Activated T-helper 17 cell treated with anti-CD3 and anti-CD28 coated beads, Interleukin-2, amount 50 U/mL, for 72 hours (primary cell): ENCODE measurements at places on chromosomes 3 and 15. TPM values are rescaled to one million over a fixed set of nuclear protein-coding genes. Genes with fewer than 3 reads are reported as not detected.

Gene GP5
- 1.4 TPM for total RNA-seq

Gene AP3B2
- total RNA-seq = 0.41 TPM

Gene IQCF5
- total RNA-seq = not detected

Gene PARP15
- total RNA-seq = 15.0 TPM

Gene ESYT3
- total RNA-seq = 0.37 TPM

Gene THRB
- total RNA-seq = not detected

Gene SFMBT1
- total RNA-seq = 26.1 TPM

Gene HRG
- not detected for total RNA-seq

Gene GUCA1C
- not detected for total RNA-seq

Gene GALNT15
- total RNA-seq = 0.22 TPM

Gene TRPM1
- total RNA-seq = not detected

Gene ANKRD63
- total RNA-seq = not detected

Gene XXYLT1
- 7.0 TPM for total RNA-seq

GRCh38 chr3:101979033-101979432, 129.7 kb downstream of the NFKBIZ start:
- no peak for ATAC-seq

DNA sequence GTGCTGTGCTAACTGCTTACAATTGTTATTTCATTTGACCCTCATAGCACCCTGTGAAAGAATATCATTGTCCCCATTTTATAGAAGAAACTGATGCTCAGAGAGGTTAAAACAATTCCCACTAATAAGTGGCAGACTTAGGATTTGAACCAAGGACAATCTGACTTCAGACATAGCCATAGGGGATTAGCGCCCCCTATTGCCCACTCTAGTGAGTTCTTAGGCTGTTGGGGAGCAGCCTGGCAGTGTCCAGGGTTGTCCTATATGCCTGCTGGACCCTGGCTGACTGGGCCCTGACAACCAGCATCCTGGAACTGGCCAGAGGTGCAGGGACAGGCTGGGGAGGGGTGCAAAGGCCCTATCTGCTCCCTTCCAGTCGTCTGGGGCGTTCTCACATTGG, 15.4 kb downstream of the DPH3 start:
- ATAC-seq = no peak

- ATAC-seq = no peak
Observed at GRCh38 chr3:177102553-177102952, 94.7 kb downstream of the TBL1XR1 start.

DNA sequence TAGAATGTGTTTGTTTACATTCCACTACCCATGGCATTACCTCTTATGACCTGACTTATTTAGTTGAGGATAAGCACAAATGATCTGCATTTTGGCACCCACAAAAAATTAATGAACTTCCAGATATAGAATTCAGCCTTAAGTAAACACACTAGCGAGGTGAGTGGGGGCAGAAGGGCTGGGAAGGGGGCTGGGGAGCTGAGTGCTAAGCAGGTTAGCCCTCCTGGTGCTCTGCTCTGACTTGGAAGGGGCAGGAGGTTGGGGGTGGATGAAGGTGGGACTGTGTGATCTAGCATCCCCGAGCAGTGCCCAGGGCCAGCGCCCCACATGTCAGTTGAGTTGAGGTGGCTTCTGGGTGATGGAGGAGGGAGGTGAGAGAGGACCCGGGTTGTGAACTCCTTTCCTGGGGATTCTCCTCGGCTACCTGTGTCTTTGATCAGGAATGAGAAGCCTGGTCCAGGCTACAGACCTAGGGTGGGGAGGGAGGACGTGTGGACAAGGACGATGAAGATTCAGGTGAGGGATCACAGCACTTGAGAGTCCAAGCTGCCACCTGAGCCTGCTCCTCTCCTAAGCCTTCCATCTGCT, 178.6 kb upstream of the SMAD3 start:
- no peak for ATAC-seq

DNA sequence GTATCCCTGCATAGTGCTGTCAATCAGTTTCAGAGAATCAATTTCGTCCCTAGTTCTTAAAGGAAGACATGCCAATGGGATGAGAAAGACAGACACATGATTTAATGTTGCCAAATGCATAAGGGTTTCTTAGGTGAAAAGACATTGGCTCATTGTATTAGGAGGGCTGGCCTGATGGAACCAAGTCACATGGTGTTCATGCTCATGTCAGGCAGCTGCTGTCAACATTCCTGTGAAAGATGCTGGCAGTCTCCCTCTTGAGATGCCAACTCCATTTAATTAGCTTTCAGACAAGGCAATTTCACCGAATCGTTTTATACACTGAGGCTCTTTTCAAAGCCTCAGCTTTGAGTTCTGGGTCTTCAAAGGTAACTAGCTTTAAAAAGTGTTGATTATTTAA, 16.1 kb upstream of the IL1RAP start:
- ATAC-seq = no peak

DNA sequence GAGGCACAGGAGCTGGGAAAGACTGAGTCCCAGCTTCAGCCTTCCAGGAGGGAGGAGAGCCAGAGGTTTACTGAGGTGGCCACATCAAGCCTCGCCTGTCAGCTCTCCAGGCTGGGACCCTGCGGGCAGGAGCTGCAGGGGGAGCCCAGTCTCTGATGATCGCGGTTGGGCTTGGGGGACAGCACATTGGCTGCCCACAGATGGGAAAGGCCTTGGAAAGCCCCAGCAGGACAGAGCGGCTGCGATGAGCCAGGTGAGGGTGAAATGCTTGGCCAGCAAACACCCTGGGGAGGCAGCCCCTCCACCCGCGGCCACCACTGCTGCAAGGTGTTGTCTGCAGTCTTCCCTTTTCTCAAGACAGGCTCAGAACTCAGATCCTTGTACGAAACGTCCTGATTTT, 31.2 kb downstream of the SEC61A1 start:
- ATAC-seq = no peak

GRCh38 chr3:171227359-171227758, 200.8 kb upstream of the SLC2A2 start:
- no peak for ATAC-seq

- ATAC-seq = peak; percentile 53
Observed at GRCh38 chr3:119891944-119892721, 110.2 kb downstream of the NR1I2 start.

GRCh38 chr3:119235151-119235550, 5.5 kb downstream of the B4GALT4 start:
- peak; percentile 33 for ATAC-seq

DNA sequence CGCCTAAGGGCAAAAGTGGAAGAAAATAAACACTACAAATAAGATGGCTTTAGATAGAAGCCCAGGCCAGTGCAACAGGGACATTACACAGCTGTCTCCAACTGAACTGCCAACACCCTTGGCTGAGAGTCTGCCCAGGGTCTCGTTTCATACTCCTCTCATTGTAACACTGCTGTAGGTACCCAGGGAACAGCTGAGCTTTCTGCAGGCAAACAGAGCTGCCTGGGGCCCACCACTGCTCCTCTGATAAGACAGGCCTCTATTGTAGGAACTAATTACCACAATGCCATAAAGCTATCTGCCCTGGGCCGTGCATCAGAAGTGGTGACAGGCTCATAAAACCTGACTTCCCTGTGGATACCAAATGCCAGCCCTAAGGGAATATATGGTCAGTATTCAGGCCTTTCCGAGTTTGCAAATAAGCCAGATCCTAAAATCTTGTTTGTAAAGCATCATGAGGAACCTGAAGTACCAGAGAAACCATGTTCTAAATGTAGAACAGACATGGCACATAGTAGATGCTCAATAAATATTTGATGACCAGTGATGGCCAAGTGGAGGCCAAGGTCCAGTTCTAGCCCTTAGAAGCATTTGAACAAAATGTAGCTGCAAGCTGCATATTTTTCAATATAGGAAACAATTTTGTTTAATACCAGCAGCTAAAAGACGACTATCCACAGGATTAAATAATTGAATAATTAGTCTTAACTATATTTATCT, 84.3 kb upstream of the NEO1 start:
- no peak for ATAC-seq

GRCh38 chr15:74045636-74046274, 36.6 kb downstream of the GOLGA6A start:
- no peak for ATAC-seq

- ATAC-seq = no peak
Observed at GRCh38 chr3:82137861-82138260, 376.4 kb upstream of the GBE1 start.

DNA sequence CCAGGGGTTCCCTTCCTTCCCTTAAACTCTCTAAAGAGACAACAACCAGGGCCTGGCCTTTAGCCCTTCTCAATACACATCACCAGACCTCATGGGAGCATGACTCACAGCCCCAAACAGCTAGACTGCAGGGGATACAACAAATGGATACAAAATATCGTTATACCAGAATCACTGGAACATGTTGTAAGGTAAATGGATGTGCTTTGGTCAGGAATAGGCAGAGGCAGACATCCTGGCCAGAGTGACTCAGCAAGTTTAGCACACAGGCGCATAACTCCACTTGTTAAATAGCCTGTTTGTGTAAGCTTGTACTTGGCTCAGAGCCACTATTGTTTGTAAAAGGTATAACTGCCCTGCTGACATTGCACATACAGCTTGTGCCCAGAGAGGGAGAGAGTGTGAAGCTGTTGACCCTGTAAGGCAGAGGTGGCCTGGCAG, 18.3 kb downstream of the TMED3 start:
- ATAC-seq = no peak

GRCh38 chr3:38317192-38317759, 29.3 kb upstream of the XYLB start:
- ATAC-seq = no peak

DNA sequence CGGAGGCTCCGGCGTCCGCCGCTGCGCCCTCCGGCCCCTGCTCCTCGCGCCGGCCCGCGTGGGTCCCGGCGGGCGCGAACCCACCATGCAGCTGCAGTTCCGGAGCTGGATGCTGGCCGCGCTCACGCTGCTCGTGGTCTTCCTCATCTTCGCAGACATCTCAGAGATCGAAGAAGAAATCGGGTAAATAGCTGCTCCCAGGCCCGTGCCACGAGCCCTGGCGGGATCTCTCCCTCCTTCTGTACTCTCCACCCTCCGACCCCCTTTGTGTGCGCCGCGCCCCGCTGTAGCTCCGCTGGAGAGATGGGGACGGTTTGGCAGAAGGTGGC, 263 bp downstream of the ST8SIA2 start:
- ATAC-seq = no peak

GRCh38 chr15:76994971-76995945, at the start of gene PSTPIP1:
Gene PSTPIP1 (plus strand): TSS chr15:76995126. CDS start chr15:76995574, 448 bp downstream.
- peak; percentile 60 for ATAC-seq

- peak; percentile 55 for ATAC-seq
Observed at GRCh38 chr3:41848753-41849574, 112.9 kb downstream of the ULK4 start.

GRCh38 chr3:53158765-53159155, 2.2 kb upstream of the PRKCD start:
- no peak for ATAC-seq

DNA sequence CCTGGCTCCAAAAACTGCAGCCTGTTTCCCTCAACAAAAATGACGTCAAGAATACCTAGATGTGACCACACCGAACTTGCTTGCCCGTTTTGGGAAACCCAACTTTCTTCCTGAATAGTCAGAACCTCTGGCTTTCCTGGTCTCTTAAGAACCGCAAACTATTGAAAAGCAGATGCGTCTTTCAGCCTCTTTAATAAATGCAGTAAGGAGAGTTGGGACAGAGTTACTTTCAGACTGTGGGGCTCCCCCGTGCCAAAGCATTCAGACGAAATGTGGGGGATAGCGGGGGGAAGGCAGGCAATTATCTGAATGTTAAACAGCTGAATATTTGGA, 1.2 kb upstream of the PROK2 start:
- no peak for ATAC-seq

GRCh38 chr15:98387866-98388265, 260.5 kb upstream of the IGF1R start:
- no peak for ATAC-seq

DNA sequence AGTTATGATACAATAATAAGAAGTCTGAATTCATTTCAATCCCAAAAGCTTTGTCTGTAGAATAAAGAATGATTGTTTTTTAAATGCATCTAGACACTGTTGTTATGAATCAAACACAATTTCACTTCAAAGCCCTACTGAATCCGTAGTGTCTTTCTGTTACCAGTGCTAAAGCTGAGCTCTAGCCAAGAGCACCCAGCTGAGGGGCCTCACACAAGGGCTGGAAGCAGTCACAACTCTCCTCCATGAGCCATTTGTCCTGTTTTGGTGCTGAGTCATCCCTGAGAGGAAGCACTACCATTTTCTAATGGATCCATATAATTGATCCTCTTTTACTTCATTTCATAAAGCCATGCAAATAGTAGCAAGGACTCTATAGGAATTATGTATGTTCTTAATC, 158.2 kb upstream of the ANKRD28 start:
- no peak for ATAC-seq

GRCh38 chr3:132004571-132004970, 30.2 kb downstream of the CPNE4 start:
- no peak for ATAC-seq

- ATAC-seq = no peak
Observed at GRCh38 chr3:113157408-113158030, 53.8 kb upstream of the BOC start.

GRCh38 chr3:65170390-65171042, 482.7 kb upstream of the ADAMTS9 start:
- ATAC-seq = no peak

- ATAC-seq = no peak
Observed at GRCh38 chr15:65561934-65562333, 31.7 kb downstream of the HACD3 start.

DNA sequence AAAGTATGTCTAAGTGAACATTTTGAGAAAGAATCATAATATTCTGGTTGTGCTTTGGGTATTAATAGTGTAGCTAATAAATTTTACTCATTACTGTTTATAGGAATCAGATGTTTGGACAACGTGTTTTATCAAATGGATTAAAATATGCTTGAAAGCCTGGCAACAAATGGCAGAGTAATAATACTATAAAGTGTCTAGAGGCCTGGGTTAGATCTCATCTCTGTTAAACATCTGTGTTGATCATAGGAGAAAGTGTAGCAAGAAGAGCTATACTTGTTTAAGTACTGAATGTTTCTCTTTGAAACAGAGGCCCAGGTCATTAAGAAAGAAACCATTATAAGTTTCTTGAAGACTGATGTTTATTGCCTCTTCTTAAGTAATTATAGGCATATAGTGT, 30.5 kb downstream of the VPS8 start:
- ATAC-seq = no peak

GRCh38 chr15:52678468-52679231, 538 bp downstream of the ATOSA start:
- peak; percentile 54 for ATAC-seq

GRCh38 chr3:142876417-142876816, 12.5 kb downstream of the PCOLCE2 start:
- ATAC-seq = peak; percentile 22

GRCh38 chr15:64014995-64015394, 31.3 kb downstream of the DAPK2 start:
- no peak for ATAC-seq

- peak; percentile 86 for ATAC-seq
Observed at GRCh38 chr15:100111125-100112060, 230.4 kb downstream of the ADAMTS17 start.
